ENCODE measurements at places on chromosomes 3 and 15.

DNA sequence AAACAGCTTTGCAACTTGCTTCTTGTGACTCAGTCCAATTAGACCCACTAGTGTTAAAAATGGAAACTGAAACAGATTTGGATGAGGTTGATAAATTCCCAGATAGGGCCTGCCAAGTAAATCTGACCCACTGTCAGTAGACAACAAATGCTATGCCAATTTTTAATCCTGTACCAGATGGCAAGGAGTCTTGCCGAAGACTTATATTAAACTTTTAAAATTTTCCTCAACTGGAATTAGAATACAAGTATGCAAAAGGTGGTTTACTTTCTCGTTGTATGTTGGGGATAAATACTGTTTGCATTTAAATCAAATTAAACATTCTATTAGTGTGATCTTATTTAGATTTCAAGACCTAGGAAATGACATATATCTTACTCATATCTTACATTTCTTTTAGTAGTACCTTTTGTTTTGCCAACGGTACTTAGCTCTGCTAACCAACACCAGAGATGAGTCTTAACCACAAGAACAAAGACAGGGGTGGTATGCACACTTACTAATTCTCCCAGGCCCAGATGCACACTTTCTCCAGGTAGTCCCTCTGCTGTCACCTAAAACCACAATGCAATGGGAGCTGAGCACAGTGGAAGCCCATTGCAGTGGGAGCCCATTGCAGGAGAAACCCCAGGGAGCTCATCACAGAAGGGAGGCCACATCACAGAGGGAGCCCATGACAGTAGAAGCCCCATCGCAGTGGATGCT, 77.8 kb downstream of the WWTR1 start:
- no peak for DNase-seq

DNA sequence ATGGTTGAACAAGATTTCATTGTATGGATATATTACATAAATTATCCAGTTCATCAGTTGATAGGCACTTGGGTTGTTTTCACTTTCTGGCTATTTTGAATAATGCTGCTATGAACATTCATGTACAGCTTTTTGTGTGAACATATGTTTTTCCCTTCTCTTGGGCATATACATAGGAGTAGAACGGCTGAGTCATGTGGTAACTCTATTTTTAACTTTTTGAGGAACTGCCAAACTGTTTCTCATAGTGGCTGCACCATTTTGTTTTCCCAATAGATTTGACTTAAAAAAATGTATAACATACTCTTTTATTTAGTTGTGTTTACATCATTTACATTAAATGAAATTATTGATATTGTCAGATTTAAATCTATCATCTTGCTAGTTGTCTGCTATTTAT, 28.8 kb upstream of the RFX7 start:
- no peak for DNase-seq

- no peak for DNase-seq
Measured at GRCh38 chr3:31353166-31353565, 179.6 kb upstream of the STT3B start.

DNA sequence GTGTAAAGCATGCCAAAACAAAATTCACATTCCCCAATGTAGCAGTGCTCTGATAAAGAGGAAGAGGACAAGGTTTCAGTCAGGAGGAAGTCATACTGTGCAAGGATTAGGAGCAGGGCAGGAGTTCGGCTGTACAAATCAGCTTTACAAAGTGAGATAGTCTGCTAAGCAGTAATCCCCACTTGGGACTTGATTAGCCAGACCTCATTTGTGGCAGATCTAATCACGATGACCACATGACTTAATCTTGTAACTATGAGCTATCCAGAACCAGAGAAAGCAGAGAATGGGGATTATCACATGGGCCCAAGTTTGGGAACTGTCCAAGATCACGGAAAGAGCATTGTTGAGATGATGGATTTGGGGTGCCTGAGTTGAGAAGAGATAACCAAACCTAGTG, 7.8 kb downstream of the DCBLD2 start:
- DNase-seq = no peak

- DNase-seq = peak; percentile 46
Measured at GRCh38 chr15:84079885-84080777, 155.4 kb upstream of the GOLGA6L4 start.

DNA sequence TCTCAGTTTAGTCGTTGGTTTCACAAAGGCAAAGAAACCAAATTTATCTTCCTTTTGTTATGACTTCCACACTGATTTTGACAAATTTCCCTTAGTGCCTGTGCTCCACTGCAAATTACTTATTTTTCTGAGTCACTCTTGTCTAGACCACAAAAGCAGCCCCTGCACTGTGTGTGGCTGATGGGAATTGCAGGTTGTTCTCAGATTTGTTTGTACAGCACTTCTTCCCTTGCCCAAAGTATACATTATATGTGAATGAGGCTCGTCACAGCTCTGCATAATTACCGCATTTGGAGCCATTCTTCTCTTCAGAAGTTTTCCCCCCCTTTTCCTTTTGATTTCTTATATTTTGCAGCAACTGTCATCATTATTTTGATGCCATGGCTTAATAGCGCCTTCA, 354.2 kb upstream of the IL12A start:
- peak; percentile 66 for DNase-seq

Measured in NCI-H1417 treated with DMSO at 0.1 percent for 48 hours (cell line).